ENCODE measurements at places on chromosomes 6 and 20. TPM values are rescaled to one million over a fixed set of nuclear protein-coding genes. Genes with fewer than 3 reads are reported as not detected.

GRCh38 chr6:106693418-106693817 is 64.0 kb downstream of the QRSL1 start:
- no peak for DNase-seq

Gene NT5E
- total RNA-seq, result 15.4 TPM

DNA sequence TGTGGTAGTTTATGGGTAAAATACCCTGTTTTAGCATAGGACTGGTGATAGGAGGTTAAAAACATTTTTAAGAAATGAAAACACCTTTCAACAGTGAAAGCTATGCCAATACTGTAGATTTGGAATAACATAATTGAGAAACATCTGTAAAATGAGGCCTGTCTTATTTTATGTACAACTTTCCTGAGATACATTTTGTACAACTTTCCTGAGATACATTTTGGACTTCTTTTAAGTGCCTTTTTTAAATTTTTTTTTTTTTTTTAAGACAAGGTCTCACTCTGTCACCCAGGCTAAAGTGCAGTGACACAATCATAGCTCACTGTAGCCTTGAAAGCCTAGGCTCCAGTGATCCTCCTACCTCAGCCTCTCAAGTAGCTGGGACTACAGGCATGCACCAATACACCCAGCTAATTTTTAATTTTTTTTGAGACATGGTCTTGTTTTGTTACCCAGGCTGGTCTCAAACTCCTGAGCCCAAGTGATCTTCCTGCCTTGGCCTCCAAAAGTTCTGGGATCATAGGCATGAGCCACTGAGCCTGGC is 84.6 kb downstream of the MAN1A1 start:
- no peak for DNase-seq

- DNase-seq, result no peak
Measured at GRCh38 chr6:27049863-27050781, 197.4 kb upstream of the PRSS16 start.

GRCh38 chr6:78947529-78947928 is 80.2 kb downstream of the IRAK1BP1 start:
- DNase-seq, result no peak

Gene MTFR2
- 21.7 TPM for total RNA-seq

Gene DDO
- total RNA-seq, result not detected

Gene INSM1
- total RNA-seq, result 7.4 TPM

DNA sequence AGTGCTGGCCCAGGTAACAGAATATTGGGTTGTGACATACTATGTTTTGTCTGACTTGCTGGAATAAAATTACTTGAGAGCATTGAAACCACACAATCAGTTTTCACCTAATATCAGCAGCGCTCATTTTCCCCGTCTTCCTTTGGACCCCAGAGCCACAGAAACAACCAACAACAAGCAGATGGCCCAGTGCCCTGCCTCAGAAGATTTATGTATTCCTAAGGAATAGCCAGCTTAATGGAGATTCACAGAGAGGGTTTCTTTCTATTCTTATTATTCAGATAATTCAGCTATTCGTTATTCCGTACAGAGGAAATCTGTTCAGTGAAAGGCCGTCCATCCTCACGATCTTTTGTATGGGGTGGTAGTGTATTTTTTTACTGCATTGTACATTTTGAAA is 154.8 kb downstream of the TMEM242 start:
- DNase-seq, result no peak

DNA sequence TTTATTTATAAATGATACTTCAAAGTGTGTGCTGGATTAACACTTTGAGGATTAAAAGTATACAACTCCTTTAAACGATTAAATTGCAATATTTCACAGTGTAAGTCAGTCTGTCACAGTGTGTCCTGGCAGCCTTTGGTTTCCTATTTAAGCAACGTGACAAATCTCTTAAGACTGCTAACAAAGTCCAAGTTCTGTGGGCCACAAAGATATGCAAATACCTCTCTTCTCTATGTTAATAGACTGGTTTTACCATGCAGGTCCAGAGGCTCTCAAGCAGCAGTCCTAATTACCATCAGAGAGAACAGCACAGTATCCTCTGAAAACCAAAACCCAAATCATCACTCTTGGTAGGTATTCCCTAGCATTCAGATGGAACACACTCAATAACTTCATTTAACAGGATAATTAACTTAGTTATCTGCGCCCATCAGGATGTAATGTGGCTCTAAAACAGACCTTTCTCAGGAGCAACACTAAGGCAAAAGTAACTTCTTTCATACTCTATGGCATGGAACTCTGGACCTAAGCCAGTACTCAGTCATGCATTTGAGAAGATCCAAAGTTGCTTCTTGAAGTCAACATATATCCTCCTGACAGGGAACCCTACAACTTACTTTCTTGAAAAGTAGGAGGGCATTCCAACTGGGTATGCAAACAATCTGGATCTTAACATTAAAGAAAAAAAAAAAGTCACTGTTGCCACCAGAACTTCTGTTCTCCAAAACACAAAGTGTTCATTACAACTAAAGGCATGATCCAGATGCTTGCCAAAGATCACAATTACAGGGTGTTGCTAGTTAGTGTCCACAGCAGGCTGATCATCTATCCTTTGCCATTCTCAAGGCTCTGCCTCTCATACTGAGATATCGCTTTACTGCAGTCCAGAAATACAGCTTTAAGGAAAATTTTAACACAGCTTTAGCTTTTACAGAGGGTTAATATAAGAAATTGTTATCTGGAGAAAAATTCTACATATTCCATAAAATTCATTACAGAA is 53.2 kb downstream of the MAN1A1 start:
- DNase-seq, result no peak

Gene COL9A3
- not detected for total RNA-seq

DNA sequence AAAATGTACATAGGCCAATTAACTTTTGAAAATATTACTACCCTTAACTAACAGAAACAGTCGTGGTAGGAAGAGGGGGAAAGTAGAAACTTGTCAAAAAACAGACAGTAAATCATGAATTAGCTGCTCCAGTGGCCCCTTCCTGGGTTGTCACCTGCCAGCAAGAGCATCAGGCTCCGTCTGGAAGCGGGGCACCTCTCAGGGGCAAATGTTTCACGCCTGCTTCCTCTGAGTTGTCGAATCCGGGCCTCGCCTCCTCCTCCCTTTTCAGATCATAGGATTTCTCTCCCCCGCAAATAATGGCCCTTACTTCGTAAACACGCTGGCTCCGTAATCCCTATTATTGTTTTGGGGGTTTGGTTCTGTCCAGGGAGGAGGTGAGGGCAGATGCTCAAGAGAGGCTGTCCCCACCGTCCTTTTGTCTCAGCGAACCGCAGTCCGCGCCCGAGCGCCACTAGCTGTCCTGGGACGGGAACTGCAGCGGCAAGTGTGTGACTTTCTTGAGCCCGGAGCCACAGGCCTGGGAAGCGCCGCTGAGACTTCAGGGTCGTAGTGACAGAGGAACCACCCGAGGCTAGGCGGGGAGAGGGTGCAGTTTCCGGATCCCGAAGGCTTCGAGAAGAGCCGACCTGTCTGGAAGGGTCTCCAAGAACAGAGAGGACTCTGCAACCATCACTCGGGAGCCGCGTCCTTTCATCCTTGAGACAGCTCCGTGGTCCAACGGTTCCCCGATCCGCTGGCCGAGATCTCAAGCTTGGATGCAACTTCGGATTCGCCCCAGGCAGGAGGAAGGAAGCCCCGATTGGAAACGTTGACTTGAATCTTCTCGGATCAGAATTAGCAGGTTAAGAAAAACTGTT is 214.5 kb upstream of the ZNF184 start:
- DNase-seq, result peak; percentile 70

DNA sequence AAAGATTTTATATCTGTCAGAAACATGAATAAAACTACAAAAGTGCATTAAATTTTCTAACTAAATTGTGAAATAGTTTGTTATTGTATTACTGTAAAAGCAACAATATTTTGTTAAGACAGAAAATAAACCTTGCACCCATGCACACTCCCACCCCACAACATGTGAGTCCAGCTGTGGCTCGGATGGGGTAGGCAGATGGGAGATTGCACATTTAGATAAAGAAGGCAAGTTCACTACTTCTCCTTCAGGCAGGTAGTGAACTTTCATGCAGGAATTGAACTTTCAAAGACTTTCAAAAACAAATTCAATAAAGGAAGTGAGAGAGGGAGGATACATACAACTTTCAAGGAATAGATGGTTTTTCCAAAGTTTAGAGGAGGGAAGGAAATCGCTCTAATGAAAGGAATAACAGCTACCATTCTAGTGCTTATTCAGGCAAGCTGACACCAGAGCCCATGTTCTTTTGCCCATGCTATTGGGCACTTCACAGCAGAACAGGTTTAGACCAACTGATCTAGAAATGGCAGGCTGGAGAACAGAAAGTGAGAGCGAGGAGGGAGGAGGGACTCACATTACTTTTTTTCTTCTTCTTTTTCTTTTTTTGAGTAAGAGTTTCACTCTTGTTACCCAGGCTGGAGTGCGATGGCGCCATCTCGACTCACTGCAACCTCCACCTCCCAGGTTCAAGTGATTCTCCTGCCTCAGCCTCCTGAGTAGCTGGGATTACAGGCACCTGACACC is 28.5 kb downstream of the SF3B5 start:
- DNase-seq, result no peak

Gene OR2B6
- not detected for total RNA-seq

DNA sequence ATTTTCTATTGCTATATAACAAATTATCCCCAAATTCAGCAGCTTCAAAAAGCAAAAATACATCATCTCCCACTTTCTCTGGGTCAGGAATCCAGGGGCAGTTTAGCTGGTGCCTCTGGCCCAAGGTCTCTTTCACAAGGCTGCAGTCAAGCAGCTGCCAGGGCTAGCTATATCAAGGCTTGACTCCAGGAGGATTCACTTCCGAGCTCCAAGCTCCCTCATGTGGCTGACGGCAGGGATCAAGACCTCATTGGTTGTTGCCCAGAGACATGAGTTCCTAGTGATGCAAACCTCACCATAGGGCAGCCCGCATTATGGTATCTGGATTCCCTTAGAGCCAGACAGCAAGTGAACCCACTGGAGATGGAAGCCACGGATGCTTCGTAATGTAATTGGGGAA is 1.3 kb upstream of the VNN1 start:
- no peak for DNase-seq

DNA sequence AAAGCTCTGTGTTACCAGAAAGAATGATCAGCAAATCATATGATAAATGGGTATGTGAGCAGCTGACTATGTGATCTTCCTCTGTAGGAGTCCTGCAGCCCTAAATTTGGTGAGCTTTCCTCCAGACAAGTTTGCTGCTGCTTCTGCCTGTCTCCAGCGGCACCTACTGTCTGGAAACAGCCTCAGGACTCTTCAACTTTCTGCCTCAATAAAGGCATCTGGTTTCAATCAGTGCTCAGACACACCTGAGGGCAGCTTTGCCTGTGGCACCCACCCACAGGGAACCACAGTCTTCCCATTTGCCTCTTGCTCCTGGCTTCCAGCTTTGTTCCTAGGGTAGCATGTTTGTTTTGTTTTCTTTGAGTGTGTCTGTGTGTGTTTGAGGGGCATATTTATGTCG is 727.9 kb upstream of the MAN1A1 start:
- DNase-seq, result no peak

Gene STX11
- total RNA-seq, result 30.0 TPM

Gene OPN5
- total RNA-seq, result not detected

GRCh38 chr6:15739867-15740266 is 77.0 kb upstream of the DTNBP1 start:
- no peak for DNase-seq

DNA sequence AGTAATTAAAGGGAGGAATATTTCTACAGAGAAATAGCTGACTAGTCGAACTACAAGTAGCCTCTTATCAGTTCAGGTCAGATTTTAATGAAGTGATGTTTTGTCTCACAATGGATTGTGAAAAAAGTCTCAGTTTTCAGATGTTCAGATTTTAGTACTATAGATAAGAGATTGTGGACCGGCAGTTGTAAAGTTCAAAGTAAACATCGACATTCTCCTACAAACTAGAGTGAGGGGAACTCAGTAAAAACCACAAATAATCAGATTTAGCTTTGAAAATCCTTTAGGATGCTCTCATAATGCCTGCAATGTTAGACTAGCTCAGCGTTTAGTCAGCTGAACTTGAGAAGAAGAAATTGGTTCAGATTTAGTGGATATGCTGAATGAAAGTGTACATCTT is 39.9 kb downstream of the RCAN2 start:
- DNase-seq, result no peak

GRCh38 chr6:29702519-29703103 is 20.6 kb upstream of the HLA-F start:
- peak; percentile 67 for DNase-seq

Gene PPIL6
- not detected for total RNA-seq

Gene GRM1
- total RNA-seq, result not detected

DNA sequence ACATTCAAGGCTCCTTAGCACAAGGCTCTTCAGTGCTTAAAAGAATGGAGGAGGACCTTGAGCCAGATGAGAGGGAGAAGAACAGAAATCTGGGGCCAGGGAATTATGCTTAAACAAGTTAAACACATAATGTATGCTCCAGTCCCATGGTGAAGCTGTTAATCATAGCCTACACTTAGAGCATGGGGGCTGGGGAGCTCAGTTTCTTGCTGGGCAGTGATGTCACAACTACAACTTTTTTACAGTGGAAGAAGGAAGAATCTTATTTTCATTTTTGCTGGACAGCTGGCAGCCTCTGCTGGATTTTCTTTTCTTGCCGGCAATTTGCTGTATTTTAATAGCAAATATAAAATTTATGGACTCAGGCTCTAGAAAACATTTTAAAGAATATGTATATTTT is 432.5 kb downstream of the CD109 start:
- DNase-seq, result no peak

DNA sequence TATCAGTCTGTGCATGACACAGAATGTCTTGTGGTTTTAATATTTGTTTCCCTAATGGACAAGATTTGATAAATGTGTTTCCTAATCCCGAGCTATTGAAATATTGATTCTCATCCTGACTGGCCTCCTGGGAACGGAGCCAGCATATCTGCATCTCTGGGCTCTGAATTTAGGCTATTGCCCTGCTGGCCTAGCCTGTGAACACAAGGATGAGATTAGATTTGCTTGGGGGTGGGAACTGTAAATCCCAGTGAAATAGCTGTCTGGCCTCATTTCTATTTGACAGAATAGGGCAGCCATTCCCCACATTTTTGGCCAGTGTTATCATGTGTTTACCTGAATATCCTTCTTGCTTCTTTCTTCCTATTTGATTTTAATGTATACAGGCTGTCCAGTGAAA is 198.4 kb upstream of the SOX4 start:
- no peak for DNase-seq

GRCh38 chr6:48397887-48398286 is 286.9 kb upstream of the PTCHD4 start:
- DNase-seq, result no peak

Gene NDUFAF5
- 31.9 TPM for total RNA-seq

DNA sequence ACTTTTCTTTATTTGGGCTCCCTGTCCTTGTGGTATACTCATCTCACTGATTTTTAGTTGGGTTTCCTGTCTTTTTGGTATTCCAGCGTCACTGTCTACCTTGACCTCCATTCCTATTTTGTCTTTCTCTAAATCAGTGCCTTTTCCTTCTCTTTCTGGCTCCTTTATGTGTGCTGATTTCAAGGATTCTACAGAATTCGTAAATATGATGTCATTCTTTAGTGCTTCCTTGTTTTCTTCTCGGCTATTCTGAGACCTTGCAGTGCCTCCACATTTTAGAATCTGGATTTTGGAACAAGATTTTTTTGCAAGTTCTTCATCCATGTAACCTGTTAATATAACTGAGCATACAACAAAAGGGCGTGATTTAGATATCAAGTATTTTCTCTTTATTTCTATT is 69.8 kb upstream of the NOTCH4 start:
- no peak for DNase-seq

- DNase-seq, result no peak
Measured at GRCh38 chr6:33702345-33702977, 9.0 kb downstream of the UQCC2 start.

Gene PTGIS
- 7.6 TPM for total RNA-seq
